WTC11 (cell line): ENCODE measurements at places on chromosomes 7 and 10. TPM values are rescaled to one million over a fixed set of nuclear protein-coding genes. Genes with fewer than 3 reads are reported as not detected.

The WDR86 gene
- total RNA-seq, result 24.4 to 32.4 TPM (median 30.7 TPM) in 3 replicates

The SUN3 gene
- not detected in 3 replicates for total RNA-seq

The ZNF425 gene
- 3.8 to 5.8 TPM (median 4.9 TPM) in 3 replicates for total RNA-seq

The AGBL3 gene
- 1.6 to 2.1 TPM (median 2.0 TPM) in 3 replicates for total RNA-seq

The HERPUD2 gene
- total RNA-seq, result 15.5 to 18.5 TPM (median 16.2 TPM) in 3 replicates

The SPAM1 gene
- total RNA-seq, result not detected in 3 replicates

The NANOS1 gene
- 2.9 to 4.3 TPM (median 2.9 TPM) in 3 replicates for total RNA-seq

The FXYD4 gene
- total RNA-seq, result not detected in 3 replicates
